Osteocyte (in vitro differentiated cells): ENCODE measurements at places on chromosomes 2 and 18. TPM values are rescaled to one million over a fixed set of nuclear protein-coding genes. Genes with fewer than 3 reads are reported as not detected.

- H3K4me3 ChIP-seq, result no peak overlapping the region
- no peaks in the 10 kb centered on the region for H3K27me3 ChIP-seq
- peak; percentile 36 for DNase-seq
- no peak overlapping the region for H3K27ac ChIP-seq
- H3K4me1 ChIP-seq, result peaks cover 22% of the 10 kb centered on the region
Observed at GRCh38 chr2:128445523-128445900, 126.8 kb upstream of the HS6ST1 start.

DNA sequence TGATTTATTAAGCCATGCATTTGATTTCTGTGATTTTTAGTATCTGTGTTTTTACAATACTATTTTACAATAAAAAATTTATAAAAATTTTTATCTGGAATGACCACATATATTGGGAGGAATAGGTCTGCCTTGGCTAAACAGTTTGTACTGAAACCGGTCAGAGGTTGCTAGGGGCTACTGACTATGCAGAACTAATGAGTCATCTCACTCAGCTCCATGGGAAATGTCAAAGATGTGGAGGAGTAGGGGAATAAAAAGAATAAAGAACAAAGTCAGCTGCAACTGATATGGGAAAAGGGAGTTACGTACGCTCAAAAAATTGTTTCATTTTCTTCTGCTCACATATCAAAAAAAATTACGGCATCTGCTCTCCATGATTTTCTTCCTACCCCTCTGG, 8.6 kb upstream of the TMEM163 start:
- H3K27ac ChIP-seq, result no peak overlapping the region
- DNase-seq, result no peak
- H3K4me3 ChIP-seq, result no peak overlapping the region
- H3K36me3 ChIP-seq, result no peaks in the 10 kb centered on the region
- H3K4me1 ChIP-seq, result no peaks in the 10 kb centered on the region

- no peaks in the 10 kb centered on the region for H3K4me1 ChIP-seq
- H3K27ac ChIP-seq, result no peak overlapping the region
- no peaks in the 10 kb centered on the region for H3K27me3 ChIP-seq
- no peak overlapping the region for H3K4me3 ChIP-seq
- DNase-seq, result no peak
Observed at GRCh38 chr2:227529871-227530270, 57.9 kb downstream of the AGFG1 start.

- peaks cover 27% of the 10 kb centered on the region for H3K4me1 ChIP-seq
- DNase-seq, result no peak
- H3K4me3 ChIP-seq, result no peak overlapping the region
- no peaks in the 10 kb centered on the region for H3K36me3 ChIP-seq
Observed at GRCh38 chr2:39127973-39128372, 7.1 kb upstream of the SOS1 start.

- peaks cover 21% of the 10 kb centered on the region for H3K4me1 ChIP-seq
- peaks cover 2% of the 10 kb centered on the region for H3K27me3 ChIP-seq
- peak; percentile 96 for DNase-seq
- peak overlapping the region; percentile 88 for H3K4me3 ChIP-seq
- peaks cover 3% of the 10 kb centered on the region for H3K36me3 ChIP-seq
- peak overlapping the region; percentile 73 for H3K27ac ChIP-seq
Observed at GRCh38 chr2:242088471-242089212, 219.1 kb downstream of the RTP5 start.

ADCY3 gene
- total RNA-seq, result 99.9 and 118 TPM in 2 replicates

CHST9 gene
- total RNA-seq, result 0.18 and 0.32 TPM in 2 replicates

- DNase-seq, result no peak
- H3K27ac ChIP-seq, result no peak overlapping the region
- peaks cover 21% of the 10 kb centered on the region for H3K36me3 ChIP-seq
- H3K27me3 ChIP-seq, result no peaks in the 10 kb centered on the region
- H3K4me1 ChIP-seq, result peaks cover 17% of the 10 kb centered on the region
Observed at GRCh38 chr2:171822525-171823322, 71.3 kb downstream of the SLC25A12 start.

GRCh38 chr18:79043288-79043687, 25.9 kb upstream of the ATP9B start:
- H3K27me3 ChIP-seq, result no peaks in the 10 kb centered on the region
- H3K36me3 ChIP-seq, result no peaks in the 10 kb centered on the region
- no peaks in the 10 kb centered on the region for H3K4me1 ChIP-seq
- H3K27ac ChIP-seq, result no peak overlapping the region
- no peak for DNase-seq

DNA sequence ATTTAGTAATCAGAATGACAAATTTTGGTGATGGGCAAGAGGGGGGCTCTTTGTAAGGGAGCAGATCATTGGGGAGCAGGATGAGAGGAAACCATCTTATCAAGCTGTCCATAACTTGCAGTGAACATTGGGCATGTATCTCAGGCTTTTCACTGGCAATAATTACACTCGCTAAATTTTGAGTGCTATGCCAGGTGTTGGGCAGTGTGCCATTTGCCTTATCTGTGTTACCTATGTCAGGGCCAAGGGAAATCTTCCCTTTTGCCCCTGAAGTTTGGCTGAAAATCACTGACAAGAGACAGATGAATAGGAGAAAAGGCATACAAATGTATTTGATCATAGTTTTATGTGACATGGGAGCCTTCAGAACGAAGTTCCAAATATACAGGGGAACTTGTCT, 39.0 kb downstream of the NOSTRIN start:
- no peak for DNase-seq
- H3K4me1 ChIP-seq, result peaks cover 3% of the 10 kb centered on the region
- H3K4me3 ChIP-seq, result no peak overlapping the region
- H3K36me3 ChIP-seq, result no peaks in the 10 kb centered on the region
- no peak overlapping the region for H3K27ac ChIP-seq
